ENCODE measurements at places on chromosomes 1 and 21. TPM values are rescaled to one million over a fixed set of nuclear protein-coding genes. Genes with fewer than 3 reads are reported as not detected.

Gene OBSCN
- 11.1 TPM for total RNA-seq

- DNase-seq, result no peak
- H3K27ac ChIP-seq, result no peak overlapping the region
- H3K4me3 ChIP-seq, result no peak overlapping the region
- peaks cover 29% of the 10 kb centered on the region for H3K4me1 ChIP-seq
- no peaks in the 10 kb centered on the region for H3K27me3 ChIP-seq
- no peaks in the 10 kb centered on the region for H3K36me3 ChIP-seq
Measured at GRCh38 chr1:183845681-183846080, 40.8 kb downstream of the RGL1 start.

DNA sequence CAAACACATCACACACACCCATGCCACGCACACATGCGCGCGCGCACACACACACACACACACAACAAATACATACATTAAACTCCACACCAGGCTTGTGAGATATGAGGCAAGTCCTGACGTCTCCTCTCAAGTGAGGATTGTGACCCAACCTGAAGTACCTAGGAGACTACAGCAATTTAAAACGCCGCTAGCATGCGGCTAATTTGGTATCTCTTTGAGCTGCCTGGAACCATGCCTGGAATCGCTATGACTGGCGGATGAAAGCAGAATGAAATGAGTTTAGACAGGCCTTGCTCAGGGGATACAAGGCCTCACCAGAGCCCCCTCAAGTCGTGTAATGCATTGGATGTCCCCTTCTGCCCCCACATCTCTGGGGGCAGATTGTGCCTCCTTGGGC lies 1.6 kb upstream of the RAB7B start:
- no peaks in the 10 kb centered on the region for H3K27me3 ChIP-seq
- H3K4me3 ChIP-seq, result no peak overlapping the region
- H3K36me3 ChIP-seq, result no peaks in the 10 kb centered on the region
- H3K27ac ChIP-seq, result no peak overlapping the region

DNA sequence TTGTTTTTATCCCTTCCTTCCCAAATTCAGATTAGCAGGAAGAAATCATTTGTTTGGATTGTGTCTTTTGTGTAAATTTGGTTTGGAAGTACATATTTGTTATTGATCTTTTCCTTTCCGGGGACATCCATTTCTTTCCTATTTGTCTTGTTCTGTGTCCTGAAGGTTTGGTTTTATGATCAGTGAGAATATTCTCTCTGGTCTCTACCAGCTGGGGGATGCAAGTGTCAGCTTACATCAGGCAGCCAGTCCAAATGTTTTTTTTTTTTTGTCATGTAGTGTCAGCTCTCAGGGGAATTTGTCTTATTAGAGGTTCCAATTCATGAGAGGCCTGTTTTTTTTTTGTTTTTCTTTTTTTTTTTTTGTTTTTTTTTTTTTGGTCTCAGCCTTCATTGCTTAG lies 479.2 kb upstream of the LRRC7 start:
- no peaks in the 10 kb centered on the region for H3K27me3 ChIP-seq
- H3K36me3 ChIP-seq, result no peaks in the 10 kb centered on the region
- H3K4me1 ChIP-seq, result no peaks in the 10 kb centered on the region
- no peak overlapping the region for H3K4me3 ChIP-seq
- H3K27ac ChIP-seq, result no peak overlapping the region
- no peak for DNase-seq

DNA sequence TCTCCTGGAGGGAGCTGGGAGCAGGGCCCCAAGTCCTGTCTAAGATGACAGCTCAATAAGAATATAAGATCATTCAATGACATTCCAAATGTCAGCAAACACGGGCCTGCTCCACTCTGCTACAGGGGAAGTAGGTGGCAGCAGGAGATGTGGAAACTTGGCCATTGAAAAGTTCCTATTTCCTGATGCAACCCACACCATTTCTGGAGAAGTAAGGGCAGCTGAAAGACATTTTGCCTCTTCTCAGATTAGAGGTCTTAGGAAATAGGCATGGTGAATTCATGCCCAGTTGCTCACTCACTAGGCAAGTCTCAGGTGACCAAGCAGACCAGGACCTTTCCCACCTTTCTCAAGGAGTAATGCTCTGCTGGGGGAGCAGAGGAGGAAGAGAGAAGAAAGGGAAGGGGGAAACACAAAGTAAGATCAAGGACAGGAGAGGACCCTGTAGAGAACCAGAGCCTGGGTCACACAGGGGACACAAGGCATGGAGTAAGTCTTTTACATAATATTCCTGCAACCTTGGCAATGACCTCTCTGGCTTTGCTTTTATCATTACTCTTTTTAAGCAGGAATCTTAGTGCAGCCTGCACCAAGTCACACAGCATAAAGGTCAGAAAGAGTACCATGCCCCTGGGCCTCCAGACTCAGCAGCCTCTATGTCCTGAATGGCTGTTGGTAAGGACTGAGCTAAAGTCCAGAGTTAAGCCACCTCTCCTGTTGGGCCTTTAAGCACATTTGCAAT lies 68.9 kb downstream of the DMAP1 start:
- H3K4me3 ChIP-seq, result no peak overlapping the region
- no peak for DNase-seq
- no peaks in the 10 kb centered on the region for H3K4me1 ChIP-seq
- no peaks in the 10 kb centered on the region for H3K27me3 ChIP-seq

GRCh38 chr1:5574641-5575040 lies 417.6 kb downstream of the NPHP4 start:
- H3K36me3 ChIP-seq, result no peaks in the 10 kb centered on the region
- no peak overlapping the region for H3K27ac ChIP-seq
- no peak overlapping the region for H3K4me3 ChIP-seq
- no peaks in the 10 kb centered on the region for H3K27me3 ChIP-seq
- no peaks in the 10 kb centered on the region for H3K4me1 ChIP-seq

Data from astrocyte (in vitro differentiated cells and primary cell).